Common myeloid progenitor, CD34-positive (primary cell): ENCODE measurements at places on chromosomes 16 and 17.

GRCh38 chr17:17669580-17670235 is 11.6 kb upstream of the RAI1 start:
- no peak for DNase-seq
- peaks cover 16% of the 10 kb centered on the region for H3K4me1 ChIP-seq
- H3K36me3 ChIP-seq = no peaks in the 10 kb centered on the region

DNA sequence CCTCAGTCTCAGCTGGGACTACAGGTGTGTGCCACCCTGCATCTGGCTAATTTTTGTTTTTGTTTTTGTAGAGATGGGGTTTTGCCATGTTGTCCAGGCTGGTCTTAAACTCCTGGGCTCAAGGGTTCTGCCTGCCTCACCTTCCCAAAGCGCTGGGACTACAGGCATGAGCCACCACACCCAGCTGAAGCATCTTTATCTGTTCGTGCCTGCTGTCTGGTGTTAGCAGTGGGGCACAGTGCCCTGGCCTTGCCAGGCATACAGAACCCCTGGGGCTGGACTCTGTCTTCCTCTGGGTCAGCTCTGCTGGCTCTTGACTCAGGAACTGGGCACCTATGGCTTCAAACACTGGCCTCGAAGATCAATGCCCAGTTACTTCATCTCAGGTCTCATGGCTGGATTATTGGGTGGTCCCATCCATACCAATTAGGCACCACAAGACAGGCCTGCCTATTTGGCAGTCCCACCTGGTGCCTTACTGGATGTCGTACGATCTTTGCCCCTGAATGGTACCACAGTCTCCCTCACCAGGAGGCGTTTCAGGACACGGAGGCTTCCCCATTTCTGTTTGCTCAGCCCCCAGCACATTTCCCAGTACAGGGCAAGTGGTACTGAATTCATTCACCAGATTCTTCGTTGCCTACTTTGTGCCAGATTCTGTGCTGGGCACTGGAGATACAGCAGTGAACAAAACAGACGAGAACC is 99.3 kb downstream of the RAB11FIP4 start:
- no peak overlapping the region for H3K27ac ChIP-seq
- DNase-seq = no peak
- H3K4me1 ChIP-seq = peaks cover 89% of the 10 kb centered on the region
- H3K27me3 ChIP-seq = no peaks in the 10 kb centered on the region
- H3K36me3 ChIP-seq = no peaks in the 10 kb centered on the region
- H3K4me3 ChIP-seq = no peak overlapping the region

DNA sequence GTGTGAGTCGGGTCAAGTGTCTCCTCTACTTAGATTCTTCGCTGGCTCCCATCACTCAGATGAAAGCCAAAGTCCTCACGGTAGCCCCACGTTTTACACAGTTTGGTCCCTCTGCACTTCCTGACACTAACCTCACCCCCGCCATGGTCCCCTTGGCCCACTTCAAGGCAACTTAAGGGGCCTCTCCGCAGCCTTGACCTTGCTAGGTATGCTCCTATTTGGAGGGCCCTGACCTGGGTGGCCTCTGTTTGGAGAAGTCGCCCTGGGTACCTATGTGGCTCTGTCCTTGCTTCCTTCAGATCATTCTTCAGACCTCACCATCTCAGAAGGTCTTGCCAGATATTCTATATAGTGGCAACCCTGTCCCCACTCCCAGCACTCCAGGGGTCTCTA is 110.2 kb downstream of the SOCS1 start:
- H3K27ac ChIP-seq = no peak overlapping the region
- no peaks in the 10 kb centered on the region for H3K4me1 ChIP-seq
- H3K4me3 ChIP-seq = no peak overlapping the region
- no peak for DNase-seq
- no peaks in the 10 kb centered on the region for H3K27me3 ChIP-seq

- H3K36me3 ChIP-seq = no peaks in the 10 kb centered on the region
- peak overlapping the region; percentile 67 for H3K4me3 ChIP-seq
- no peak for DNase-seq
- H3K27ac ChIP-seq = peak overlapping the region; percentile 97
- peaks cover 63% of the 10 kb centered on the region for H3K4me1 ChIP-seq
Measured at GRCh38 chr17:411421-412120, 59.0 kb upstream of the RPH3AL start.

GRCh38 chr17:35786941-35787432 is 8.5 kb downstream of the MMP28 start:
- H3K36me3 ChIP-seq = no peaks in the 10 kb centered on the region
- no peaks in the 10 kb centered on the region for H3K27me3 ChIP-seq
- H3K4me3 ChIP-seq = no peak overlapping the region

GRCh38 chr17:10337136-10337535 is 35.7 kb downstream of the MYH13 start:
- no peaks in the 10 kb centered on the region for H3K36me3 ChIP-seq
- H3K27ac ChIP-seq = no peak overlapping the region
- H3K27me3 ChIP-seq = peaks cover 5% of the 10 kb centered on the region
- no peaks in the 10 kb centered on the region for H3K4me1 ChIP-seq
- H3K4me3 ChIP-seq = no peak overlapping the region

- H3K36me3 ChIP-seq = no peaks in the 10 kb centered on the region
- no peak for DNase-seq
- H3K4me1 ChIP-seq = no peaks in the 10 kb centered on the region
- H3K27ac ChIP-seq = no peak overlapping the region
- no peaks in the 10 kb centered on the region for H3K27me3 ChIP-seq
Measured at GRCh38 chr16:51816929-51817328, 665.9 kb upstream of the SALL1 start.

DNA sequence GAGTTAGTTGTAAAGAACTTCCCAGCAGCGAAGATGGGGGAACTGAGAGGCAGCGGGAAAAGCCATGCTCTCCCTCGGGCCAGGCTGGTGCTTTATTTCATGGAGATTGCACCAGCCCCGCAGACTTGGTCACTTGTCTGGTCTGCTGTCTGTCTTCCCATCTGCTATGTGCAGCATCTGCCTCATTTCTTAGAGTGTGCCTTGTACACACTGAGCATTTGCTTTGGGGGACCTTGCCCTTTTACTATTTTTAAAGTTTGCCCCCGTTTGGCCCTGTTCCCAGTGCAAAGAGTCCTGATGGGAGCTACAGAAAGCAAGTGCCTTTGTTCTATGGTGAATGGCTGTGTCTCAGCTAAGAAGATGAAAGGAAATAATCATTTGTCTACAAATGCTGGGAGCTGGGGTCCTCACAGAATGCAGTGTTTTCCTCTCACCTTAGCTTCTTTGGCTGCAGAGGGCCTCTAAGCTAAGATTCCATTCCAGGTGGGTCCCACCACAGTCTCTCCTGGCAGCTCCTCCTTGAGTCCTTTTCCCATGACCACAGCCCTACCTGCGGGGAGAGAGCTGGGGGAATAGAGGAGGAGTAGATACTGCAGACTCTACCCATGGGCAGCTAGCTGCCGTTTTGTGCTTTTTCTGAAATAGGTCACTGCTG is 25.1 kb upstream of the CNOT1 start:
- H3K27ac ChIP-seq = no peak overlapping the region
- H3K36me3 ChIP-seq = no peaks in the 10 kb centered on the region
- no peak overlapping the region for H3K4me3 ChIP-seq
- H3K27me3 ChIP-seq = peaks cover 7% of the 10 kb centered on the region
- no peak for DNase-seq

- no peaks in the 10 kb centered on the region for H3K27me3 ChIP-seq
- H3K27ac ChIP-seq = peak overlapping the region; percentile 65
- peaks cover 7% of the 10 kb centered on the region for H3K36me3 ChIP-seq
- peak; percentile 98 for DNase-seq
Measured at GRCh38 chr17:28741358-28742349, 2.2 kb upstream of the TRAF4 start.

GRCh38 chr17:54813896-54814295 is 86.8 kb upstream of the TOM1L1 start:
- no peak overlapping the region for H3K27ac ChIP-seq
- DNase-seq = no peak
- no peak overlapping the region for H3K4me3 ChIP-seq
- H3K36me3 ChIP-seq = no peaks in the 10 kb centered on the region
- H3K4me1 ChIP-seq = no peaks in the 10 kb centered on the region

GRCh38 chr17:15213381-15214087 is 51.6 kb downstream of the PMP22 start:
- H3K27me3 ChIP-seq = peaks cover 8% of the 10 kb centered on the region
- no peak overlapping the region for H3K27ac ChIP-seq
- peak; percentile 40 for DNase-seq
- no peak overlapping the region for H3K4me3 ChIP-seq
- no peaks in the 10 kb centered on the region for H3K36me3 ChIP-seq

GRCh38 chr17:79044462-79044861 is 20.5 kb downstream of the C1QTNF1 start:
- H3K27me3 ChIP-seq = peaks cover 1% of the 10 kb centered on the region
- no peak for DNase-seq
- H3K27ac ChIP-seq = no peak overlapping the region

GRCh38 chr17:27353461-27354050 is 59.6 kb downstream of the WSB1 start:
- no peaks in the 10 kb centered on the region for H3K36me3 ChIP-seq
- DNase-seq = peak; percentile 91
- peak overlapping the region; percentile 85 for H3K27ac ChIP-seq
- peak overlapping the region; percentile 54 for H3K4me3 ChIP-seq
- peaks cover 32% of the 10 kb centered on the region for H3K4me1 ChIP-seq
- H3K27me3 ChIP-seq = no peaks in the 10 kb centered on the region

DNA sequence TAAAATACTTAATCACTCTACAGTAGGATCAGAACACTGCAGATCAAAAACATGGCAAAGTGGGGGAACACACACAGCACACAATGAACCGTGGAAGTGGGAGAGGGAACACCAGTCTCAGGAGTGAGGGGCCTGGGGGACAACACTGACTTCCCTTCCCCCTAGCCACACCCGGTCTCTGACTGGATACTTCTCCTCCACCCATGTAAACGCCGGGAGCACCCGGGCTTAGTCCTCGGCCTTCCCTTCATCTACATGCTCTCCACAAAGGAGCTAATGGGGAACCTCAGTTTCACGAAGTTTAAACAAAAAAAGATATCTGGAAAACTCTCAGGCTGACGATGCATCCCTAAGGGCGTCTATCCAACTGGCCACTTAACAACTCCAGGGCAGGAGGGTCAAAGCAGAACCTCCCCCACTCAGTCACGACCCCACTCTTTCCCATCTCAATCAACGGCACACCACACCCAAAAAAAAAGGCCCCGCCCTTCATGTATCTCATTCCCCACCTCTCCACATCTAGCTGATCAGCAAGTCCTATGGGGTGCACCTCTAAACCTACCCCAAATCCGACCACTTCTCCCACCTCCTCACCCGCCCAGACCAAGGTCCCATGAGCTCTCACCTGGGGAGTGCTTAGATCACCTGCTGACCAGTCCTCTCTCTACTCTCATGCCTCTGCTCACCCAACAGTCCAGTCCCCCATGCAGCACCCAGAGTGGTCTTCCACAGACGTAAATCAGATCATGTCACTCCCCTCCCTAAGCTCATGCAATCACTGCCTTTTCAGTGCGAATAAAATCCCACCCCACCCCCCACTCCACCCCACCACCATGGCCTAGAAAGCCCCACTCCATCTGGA is 7.4 kb downstream of the ZDHHC7 start:
- H3K4me3 ChIP-seq = no peak overlapping the region
- no peak for DNase-seq
- peaks cover 4% of the 10 kb centered on the region for H3K36me3 ChIP-seq
- H3K27ac ChIP-seq = no peak overlapping the region
- no peaks in the 10 kb centered on the region for H3K27me3 ChIP-seq
